ENCODE measurements at places on chromosomes 1 and 21.

GRCh38 chr1:200834383-200834782 is 38.4 kb upstream of the GPR25 start:
- DNase-seq: peak; percentile 81

DNA sequence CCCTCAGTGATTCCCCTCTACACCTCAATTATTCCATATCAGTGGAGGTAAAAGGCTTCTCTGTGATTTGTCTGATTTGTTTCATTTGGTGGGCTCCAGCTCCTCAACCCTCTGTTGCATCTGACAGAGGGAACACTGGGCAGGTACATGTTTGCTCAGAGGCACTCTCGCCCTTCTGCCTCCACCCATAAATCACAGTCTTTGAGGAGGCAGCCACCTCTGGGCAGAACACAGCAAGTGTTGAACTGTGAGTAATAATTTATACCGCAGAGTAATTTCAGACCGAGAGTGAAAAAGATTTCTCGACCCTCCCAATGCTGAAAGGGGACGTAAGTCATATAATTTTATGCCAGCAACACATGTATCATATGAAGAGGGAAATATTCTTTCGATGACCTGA is 330.1 kb upstream of the PBX1 start:
- no peak for DNase-seq

GRCh38 chr1:65795311-65795710 is 2.6 kb downstream of the PDE4B start:
- DNase-seq: no peak

- DNase-seq: peak; percentile 97
Measured at GRCh38 chr1:206503591-206504362, 3.6 kb upstream of the RASSF5 start.

All from fibroblast of skin of back (primary cell).